Immature natural killer cell (primary cell): ENCODE measurements at places on chromosomes 6 and 20.

- no peak for DNase-seq
These were observed 40.3 kb upstream of the OGFRL1 start for GRCh38 chr6:71248306-71248765.

DNA sequence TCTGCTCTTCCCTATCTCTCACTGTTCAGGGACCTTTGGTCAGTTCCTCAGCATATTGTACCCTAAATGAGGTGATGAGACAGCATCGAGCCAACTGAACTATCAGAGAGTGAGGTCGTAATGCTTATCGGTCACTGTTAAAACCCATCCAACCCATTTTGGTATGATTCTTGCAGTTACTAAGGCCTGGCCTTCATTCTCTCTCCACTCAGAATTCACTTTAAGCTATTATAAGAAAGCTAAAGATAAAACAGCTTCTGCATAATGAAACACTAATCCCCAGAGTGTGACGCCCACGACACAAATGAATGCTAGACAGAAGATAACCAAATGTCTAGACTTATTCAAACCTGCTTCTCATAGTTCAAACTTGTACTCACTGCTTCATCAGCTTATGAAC is 175.8 kb downstream of the GMPR start:
- DNase-seq: no peak

DNA sequence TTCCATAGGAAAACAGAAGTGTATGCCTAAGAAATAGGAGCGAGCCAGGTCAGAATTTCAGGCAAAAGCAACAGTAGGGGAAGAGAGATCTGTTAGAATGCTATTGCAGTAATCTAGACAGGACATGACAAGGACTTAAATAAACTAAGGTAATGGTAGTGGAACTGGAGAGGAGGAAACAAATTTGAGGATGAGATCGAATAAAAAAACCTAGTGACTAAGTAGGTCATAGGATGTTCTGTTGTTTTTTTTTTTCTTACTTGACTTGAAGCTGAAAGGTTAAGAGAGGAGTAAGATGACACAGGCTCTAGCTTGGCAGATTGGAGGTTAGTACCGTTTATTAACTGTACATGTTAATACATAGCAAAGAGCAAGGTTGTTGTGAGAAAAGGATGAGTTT is 28.6 kb downstream of the ORC3 start:
- DNase-seq: no peak

GRCh38 chr6:123001540-123001939 is 5.5 kb downstream of the CLVS2 start:
- DNase-seq: no peak

DNA sequence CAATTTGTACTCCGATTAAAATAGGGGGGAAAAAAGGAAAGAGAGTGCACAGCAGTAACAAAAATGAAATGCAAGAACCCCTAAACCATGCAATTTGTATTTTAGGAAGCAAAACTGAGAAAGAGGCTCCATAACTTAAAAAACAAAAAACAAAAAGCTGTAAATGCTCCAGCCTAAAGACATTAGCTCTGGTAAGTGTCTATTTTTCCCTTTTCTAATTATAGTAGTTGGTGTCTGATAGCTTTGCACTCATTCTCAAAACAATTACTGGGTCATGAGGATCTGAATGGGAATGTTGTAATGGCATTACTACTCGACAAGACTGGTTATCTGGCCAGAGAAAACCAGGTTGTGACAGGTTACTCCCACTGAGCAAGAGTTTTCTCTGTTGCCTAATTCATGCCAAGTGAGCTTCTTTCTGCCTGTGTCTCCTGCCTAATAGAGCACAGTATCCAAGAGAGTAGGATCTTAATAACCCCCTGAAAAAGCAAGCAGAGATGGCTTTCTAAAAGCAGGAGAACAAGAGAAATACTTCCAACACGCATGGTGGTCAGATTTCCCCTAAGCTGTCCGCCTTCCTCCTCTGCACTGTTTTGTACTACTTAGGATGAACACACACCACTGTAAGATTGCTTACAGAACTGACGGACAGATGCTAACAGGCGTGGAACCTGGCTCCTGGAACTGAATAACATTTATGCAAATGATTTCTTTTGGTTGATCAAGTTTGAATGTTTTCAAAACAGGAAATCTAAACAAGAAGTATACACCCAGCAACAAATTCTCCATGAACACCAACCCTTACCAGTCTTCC is 86.4 kb downstream of the FKBP5 start:
- no peak for DNase-seq

DNA sequence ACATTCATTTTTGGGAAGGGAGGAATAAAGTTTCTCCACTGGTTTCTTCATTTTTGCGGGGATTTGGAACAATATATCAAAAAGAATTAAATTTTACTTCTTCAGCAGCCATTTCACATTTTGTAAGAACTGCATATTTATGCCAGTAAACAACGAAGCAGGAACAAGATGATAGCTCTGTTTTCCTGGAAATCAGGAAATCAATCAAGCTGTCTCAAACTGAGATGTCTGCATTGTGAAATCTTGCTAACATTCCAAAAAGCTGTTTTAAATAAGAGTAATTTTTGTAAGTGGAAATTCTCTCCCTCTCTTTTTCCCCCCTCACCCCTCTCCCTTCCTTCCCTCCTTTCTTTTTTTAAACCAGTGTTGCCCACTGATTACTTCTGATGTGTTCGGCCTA is 20.0 kb downstream of the MAPK13 start:
- no peak for DNase-seq

- no peak for DNase-seq
These were observed 16.0 kb downstream of the PDE10A start for GRCh38 chr6:165647041-165647440.

DNA sequence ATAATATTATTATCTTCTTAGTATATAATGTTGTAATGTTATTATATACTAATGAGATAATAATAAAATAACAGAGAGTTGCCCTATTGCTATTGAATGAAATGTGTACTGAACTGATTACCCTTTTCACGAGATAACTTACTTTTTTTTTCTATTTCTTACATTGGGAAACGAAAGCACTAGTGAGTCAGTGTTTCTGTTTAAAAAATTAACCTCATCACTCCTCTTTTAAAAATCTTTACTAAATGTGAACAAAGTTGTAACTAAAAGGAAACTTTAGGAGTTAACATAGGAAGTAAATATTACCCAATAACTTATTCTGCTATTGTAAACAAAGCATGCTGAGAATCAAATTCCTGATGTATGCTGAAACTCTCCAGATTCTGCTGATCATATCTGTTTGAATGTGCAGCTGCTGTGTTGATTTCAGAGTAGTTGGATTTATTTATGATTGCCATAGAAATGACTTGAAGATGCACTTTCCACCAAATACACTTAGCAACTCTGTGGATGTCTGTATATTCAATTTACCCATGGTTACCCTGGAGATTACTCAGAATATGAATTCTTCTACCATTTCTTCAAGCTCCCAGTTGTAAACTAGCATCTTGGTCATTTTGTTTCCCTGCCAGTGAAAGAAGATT is 523.4 kb downstream of the TENT5A start:
- no peak for DNase-seq
